M059J (cell line): ENCODE measurements at places on chromosomes 5 and 9. TPM values are rescaled to one million over a fixed set of nuclear protein-coding genes. Genes with fewer than 3 reads are reported as not detected.

The MAT2B gene
- total RNA-seq, result 75.0 and 76.3 TPM in 2 replicates

The PCDHGB2 gene
- 0.25 and 0.57 TPM in 2 replicates for total RNA-seq

The SPARC gene
- 2,332 and 4,342 TPM in 2 replicates for total RNA-seq

The WWC1 gene
- total RNA-seq, result 6.1 and 9.7 TPM in 2 replicates

The HAVCR2 gene
- total RNA-seq, result 0.84 and 3.9 TPM in 2 replicates

The CDX1 gene
- not detected in 2 replicates for total RNA-seq

The CNTRL gene
- 10.1 and 11.1 TPM in 2 replicates for total RNA-seq

The PCAT7 gene
- 0.02 and 1.2 TPM in 2 replicates for total RNA-seq

The SPATA31C1 gene
- total RNA-seq, result not detected in 2 replicates

The KCNV2 gene
- not detected in 2 replicates for total RNA-seq

The SEMA5A gene
- total RNA-seq, result 10.5 and 18.6 TPM in 2 replicates

The SPINK6 gene
- total RNA-seq, result not detected in 2 replicates

The OSMR gene
- total RNA-seq, result 7.7 and 21.3 TPM in 2 replicates

The INSL6 gene
- total RNA-seq, result not detected in 2 replicates

The SLC6A18 gene
- total RNA-seq, result not detected in 2 replicates

The NEURL1B gene
- 2.3 and 5.8 TPM in 2 replicates for total RNA-seq
